Left ventricle myocardium inferior (tissue), 1 donor: ENCODE measurements at places on chromosomes 7 and 10.

- no peak for DNase-seq
- no peaks in the 10 kb centered on the region for H3K4me1 ChIP-seq
- H3K27me3 ChIP-seq, result no peaks in the 10 kb centered on the region
- no peak overlapping the region for H3K4me3 ChIP-seq
- no peaks in the 10 kb centered on the region for H3K36me3 ChIP-seq
- H3K27ac ChIP-seq, result no peak overlapping the region
Measured at GRCh38 chr7:34757570-34758110, 99.6 kb downstream of the NPSR1 start.

- H3K27ac ChIP-seq, result no peak overlapping the region
- no peaks in the 10 kb centered on the region for H3K4me1 ChIP-seq
- no peak overlapping the region for H3K4me3 ChIP-seq
- no peaks in the 10 kb centered on the region for H3K36me3 ChIP-seq
- no peak for DNase-seq
Measured at GRCh38 chr10:77774940-77775391, 137.4 kb upstream of the KCNMA1 start.

DNA sequence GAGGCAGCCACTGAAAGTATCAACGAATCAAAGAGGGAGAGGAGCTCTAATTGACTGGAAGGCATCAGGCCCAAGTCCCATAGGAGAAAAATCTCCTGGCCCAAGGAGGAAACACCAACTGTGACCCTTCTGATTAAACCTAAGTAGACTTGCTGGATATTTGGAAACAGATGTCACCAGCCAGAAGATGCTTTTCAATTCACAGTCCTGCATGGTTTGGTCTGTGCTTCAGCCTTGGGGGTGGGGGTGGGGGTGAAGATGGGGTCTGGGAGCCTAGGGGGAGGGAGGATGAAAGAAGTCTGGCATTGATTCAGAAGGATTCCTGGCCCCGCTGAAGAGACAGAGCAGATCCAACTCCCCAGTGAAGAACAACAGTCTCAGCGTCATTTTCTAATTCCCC, 623.7 kb downstream of the PARD3 start:
- H3K4me1 ChIP-seq, result no peaks in the 10 kb centered on the region
- H3K27ac ChIP-seq, result no peak overlapping the region
- no peaks in the 10 kb centered on the region for H3K27me3 ChIP-seq
- H3K4me3 ChIP-seq, result no peak overlapping the region
- no peak for DNase-seq

GRCh38 chr10:48361176-48361575, 54.7 kb downstream of the MAPK8 start:
- DNase-seq, result no peak
- H3K4me3 ChIP-seq, result no peak overlapping the region
- no peaks in the 10 kb centered on the region for H3K36me3 ChIP-seq
- no peaks in the 10 kb centered on the region for H3K27me3 ChIP-seq

GRCh38 chr7:80604436-80604835, 34.0 kb upstream of the CD36 start:
- DNase-seq, result no peak
- H3K36me3 ChIP-seq, result no peaks in the 10 kb centered on the region
- H3K4me1 ChIP-seq, result peaks cover 78% of the 10 kb centered on the region
- no peaks in the 10 kb centered on the region for H3K27me3 ChIP-seq
- H3K27ac ChIP-seq, result peak overlapping the region; percentile 85

GRCh38 chr10:29426420-29426819, 137.6 kb downstream of the LYZL1 start:
- no peaks in the 10 kb centered on the region for H3K27me3 ChIP-seq
- H3K36me3 ChIP-seq, result peaks cover 22% of the 10 kb centered on the region
- peaks cover 34% of the 10 kb centered on the region for H3K4me1 ChIP-seq
- H3K27ac ChIP-seq, result no peak overlapping the region
- no peak overlapping the region for H3K4me3 ChIP-seq
- DNase-seq, result no peak

- H3K27ac ChIP-seq, result no peak within 1 kb of the TSS
- no peak for DNase-seq
- no peaks in the 10 kb centered on the region for H3K27me3 ChIP-seq
- no peaks in the 10 kb centered on the region for H3K36me3 ChIP-seq
- H3K4me3 ChIP-seq, result no peak within 1 kb of the TSS
Measured at GRCh38 chr7:118224521-118224920, at the start of gene ANKRD7. TSS of gene ANKRD7 (plus strand) at chr7:118224704. CDS start at chr7:118224831, 127 bp downstream.

- H3K27me3 ChIP-seq, result no peaks in the 10 kb centered on the region
- no peak overlapping the region for H3K27ac ChIP-seq
- DNase-seq, result no peak
- no peak overlapping the region for H3K4me3 ChIP-seq
Measured at GRCh38 chr7:23396222-23397015, 73.9 kb downstream of the IGF2BP3 start.

DNA sequence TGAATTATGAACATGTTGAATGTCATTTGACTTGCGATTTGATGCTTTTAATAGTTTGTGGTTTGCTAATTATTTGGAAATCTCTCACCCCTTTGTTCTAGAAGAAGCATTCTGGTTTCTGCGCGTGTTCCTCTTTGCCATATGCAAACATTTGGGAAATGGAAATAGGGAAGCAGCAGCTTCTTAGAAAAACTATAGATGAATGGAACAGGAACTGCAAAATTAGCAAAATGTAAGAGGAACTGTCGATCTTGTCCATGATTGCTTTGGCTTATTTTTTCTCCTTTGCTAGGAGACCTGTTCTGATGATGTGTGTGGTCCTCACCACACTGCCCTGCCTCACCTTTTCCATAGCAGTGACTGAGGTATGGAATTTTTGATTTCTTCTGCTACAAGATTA, 19.0 kb downstream of the TMEM236 start:
- no peak overlapping the region for H3K27ac ChIP-seq
- DNase-seq, result no peak
- no peak overlapping the region for H3K4me3 ChIP-seq
- no peaks in the 10 kb centered on the region for H3K4me1 ChIP-seq
- H3K27me3 ChIP-seq, result no peaks in the 10 kb centered on the region

- peaks cover 69% of the 10 kb centered on the region for H3K27me3 ChIP-seq
- no peak for DNase-seq
- H3K36me3 ChIP-seq, result no peaks in the 10 kb centered on the region
- H3K4me3 ChIP-seq, result no peak overlapping the region
- no peak overlapping the region for H3K27ac ChIP-seq
Measured at GRCh38 chr7:149789101-149789500, 15.7 kb upstream of the ZNF467 start.

- no peak for DNase-seq
- H3K4me1 ChIP-seq, result peaks cover 36% of the 10 kb centered on the region
- peaks cover 100% of the 10 kb centered on the region for H3K27me3 ChIP-seq
- no peak overlapping the region for H3K4me3 ChIP-seq
Measured at GRCh38 chr7:27180431-27181420, 4.3 kb downstream of the HOXA11 start.

DNA sequence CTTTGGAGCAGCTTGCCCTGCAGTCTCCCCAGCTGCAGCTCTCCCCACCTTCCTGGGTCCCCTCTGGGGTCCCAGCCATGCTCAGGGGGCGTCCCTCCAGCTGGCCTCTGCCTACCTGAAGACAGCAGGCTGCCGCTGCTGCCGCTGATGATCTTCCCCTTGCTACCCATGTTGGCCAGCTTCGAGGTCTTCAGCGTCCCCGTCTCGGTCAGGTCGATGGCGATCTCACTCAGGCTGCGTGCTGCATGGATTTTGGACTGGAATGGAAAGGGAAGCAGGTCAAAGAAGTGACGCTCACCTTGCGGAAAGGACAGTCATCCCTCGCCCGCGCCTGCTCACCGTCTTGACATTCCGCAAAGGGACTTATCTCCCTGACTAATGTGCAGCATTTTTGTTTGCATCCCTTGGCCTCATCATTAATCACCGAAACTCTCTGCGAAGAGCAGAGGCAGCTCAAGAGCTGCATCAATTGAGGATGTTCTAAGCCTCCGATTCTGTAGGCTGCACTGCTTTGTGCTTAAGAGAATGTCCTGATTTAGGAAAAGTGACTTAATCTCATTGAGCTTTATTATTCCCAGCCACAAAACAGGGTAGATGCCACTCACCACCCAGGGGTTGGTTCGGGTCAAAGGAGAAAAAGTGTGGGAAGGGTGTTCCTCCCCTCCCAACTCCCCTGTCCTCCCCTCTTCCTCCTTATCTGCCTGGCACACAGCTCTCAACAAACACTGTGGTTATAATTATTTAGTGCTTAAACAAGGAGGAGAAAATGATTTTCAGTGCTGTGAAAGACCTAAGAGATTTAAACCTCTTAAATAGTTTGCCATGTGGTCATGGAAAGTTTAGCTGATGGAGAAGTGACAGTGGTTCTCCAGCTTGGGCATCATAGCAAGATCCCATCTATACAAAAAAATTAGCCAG, 107.3 kb downstream of the PRPF18 start:
- H3K27ac ChIP-seq, result peak overlapping the region; percentile 7
- DNase-seq, result no peak
- no peak overlapping the region for H3K4me3 ChIP-seq
- H3K4me1 ChIP-seq, result peaks cover 79% of the 10 kb centered on the region

GRCh38 chr10:52526251-52526823, 212.3 kb downstream of the DKK1 start:
- H3K4me3 ChIP-seq, result no peak overlapping the region
- no peaks in the 10 kb centered on the region for H3K36me3 ChIP-seq
- H3K4me1 ChIP-seq, result no peaks in the 10 kb centered on the region
- H3K27me3 ChIP-seq, result peaks cover 5% of the 10 kb centered on the region
- no peak for DNase-seq
- H3K27ac ChIP-seq, result no peak overlapping the region

DNA sequence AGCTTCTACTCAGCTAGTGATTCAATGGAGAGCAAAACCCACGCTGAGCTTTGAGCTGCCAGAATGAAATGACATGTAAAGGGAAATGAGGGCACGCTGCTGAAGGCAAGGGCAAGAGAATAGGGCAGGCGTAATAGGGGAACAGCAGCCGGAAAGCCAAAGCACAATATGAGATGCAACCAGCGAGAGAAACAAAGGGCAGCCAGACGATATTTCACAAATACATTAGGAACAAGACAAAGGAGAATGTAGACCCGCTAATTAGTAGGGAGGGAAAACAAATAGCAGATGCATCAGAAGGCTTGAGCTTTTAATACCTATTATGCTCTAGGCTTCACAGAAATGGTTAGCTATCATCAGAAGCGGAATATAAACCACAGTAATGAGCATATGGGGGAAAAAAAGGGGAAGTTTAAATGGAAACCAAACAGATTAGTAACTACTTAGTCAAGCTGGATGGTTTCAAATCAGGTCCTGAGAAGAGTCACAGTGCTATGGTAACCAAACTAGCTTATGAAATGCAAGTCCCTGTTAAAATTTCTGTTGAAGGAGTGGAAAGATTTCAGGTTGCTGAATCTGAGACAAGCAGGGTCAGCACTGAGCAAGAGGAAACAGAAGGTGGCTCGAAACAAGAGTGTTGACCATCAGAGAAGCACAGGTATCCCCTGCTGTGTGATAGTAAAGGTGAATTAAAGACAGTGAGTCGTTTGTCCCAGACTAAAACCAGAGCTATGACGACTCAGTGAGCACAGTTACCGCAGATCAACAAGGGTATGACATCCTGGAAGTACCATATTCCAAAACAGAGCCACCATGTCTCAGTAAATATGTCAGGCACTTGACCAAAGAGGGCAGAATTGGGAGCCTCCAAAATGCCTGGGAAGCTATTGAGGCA, 496.9 kb upstream of the CELF2 start:
- no peaks in the 10 kb centered on the region for H3K27me3 ChIP-seq
- no peaks in the 10 kb centered on the region for H3K36me3 ChIP-seq
- no peak for DNase-seq
- H3K27ac ChIP-seq, result no peak overlapping the region
- H3K4me3 ChIP-seq, result no peak overlapping the region

DNA sequence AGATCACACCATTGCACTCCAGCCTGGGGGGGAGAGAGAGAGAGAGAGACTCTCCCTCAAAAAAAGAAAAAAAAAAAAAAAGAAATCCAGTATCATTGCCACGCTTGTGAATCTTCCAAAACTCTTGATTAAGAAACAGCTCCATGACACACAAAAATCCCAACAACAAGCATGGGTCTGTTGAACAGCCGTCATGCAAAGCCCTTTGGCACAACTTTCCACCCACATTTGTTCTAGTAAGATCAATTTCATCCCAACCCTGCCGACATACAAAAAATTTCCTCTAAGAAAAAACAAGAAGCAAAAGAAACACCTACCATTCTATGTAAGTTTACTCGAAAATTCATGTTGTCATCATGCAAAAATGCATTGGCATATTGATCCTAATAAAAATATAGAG, 62.8 kb downstream of the ARMH3 start:
- H3K36me3 ChIP-seq, result peaks cover 88% of the 10 kb centered on the region
- H3K4me1 ChIP-seq, result peaks cover 7% of the 10 kb centered on the region
- H3K27ac ChIP-seq, result no peak overlapping the region
- DNase-seq, result no peak

DNA sequence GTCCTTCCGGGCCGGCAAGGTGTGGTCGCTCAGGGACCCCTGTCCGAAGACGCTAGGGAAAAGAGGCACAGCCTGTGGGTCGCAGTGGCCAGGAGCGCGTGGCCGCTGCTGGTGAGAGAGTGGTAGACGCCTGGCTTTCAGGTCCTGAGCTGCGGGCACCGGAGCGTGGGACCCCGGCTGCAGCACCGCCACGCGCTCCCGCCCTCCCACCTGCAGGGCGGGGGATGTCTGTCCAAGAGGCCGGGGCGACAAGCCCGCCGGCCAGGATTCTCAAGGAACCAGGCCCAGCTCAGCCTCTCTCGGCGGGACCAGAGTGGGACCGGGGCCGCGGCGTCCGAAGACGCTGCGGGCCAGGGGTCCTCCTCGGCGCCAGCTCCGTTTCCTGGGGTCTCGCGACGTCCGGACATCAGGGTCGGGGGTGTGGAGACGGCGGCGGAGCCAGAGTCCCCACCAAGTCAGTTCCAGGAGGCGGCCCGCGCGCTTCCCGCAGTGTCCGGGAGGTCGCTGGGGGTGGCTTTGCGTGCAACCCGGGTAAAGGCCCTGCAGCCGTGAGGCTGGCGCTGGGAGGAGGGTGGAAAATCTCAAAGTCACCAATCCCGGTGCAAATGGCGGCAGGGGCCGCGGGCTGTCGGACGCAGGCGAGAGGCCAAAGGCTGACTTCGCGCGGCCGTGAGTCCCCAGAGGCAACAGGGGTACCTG, 5.5 kb downstream of the ZNF503 start:
- peaks cover 61% of the 10 kb centered on the region for H3K4me1 ChIP-seq
- H3K27me3 ChIP-seq, result peaks cover 13% of the 10 kb centered on the region
- peaks cover 15% of the 10 kb centered on the region for H3K36me3 ChIP-seq
- peak overlapping the region; percentile 93 for H3K4me3 ChIP-seq

- no peak for DNase-seq
- no peak overlapping the region for H3K27ac ChIP-seq
- no peak overlapping the region for H3K4me3 ChIP-seq
- H3K4me1 ChIP-seq, result peaks cover 5% of the 10 kb centered on the region
- H3K27me3 ChIP-seq, result peaks cover 34% of the 10 kb centered on the region
Measured at GRCh38 chr7:22005151-22005550, 59.5 kb upstream of the CDCA7L start.

DNA sequence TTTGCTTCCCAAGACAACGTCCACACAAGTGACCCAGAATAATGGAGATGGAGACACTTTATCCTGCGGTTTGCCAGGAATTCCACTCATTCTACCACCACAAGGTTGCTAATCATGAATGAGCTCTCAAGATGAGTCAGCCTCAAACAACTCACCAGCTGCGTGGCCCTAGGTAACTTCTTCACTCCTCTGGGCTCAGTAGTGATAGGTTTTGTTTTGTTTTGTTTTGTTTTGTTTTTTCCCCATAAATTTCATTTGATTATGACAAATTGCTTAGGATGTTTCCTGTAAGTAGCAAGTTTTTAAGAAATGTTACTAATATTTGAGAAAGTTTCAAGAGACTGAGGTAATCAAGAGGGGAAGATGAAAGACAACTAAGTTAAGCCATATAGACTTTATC, 286.8 kb downstream of the PARD3 start:
- H3K4me3 ChIP-seq, result no peak overlapping the region
- no peaks in the 10 kb centered on the region for H3K36me3 ChIP-seq
- H3K4me1 ChIP-seq, result peaks cover 28% of the 10 kb centered on the region
- H3K27ac ChIP-seq, result no peak overlapping the region
